ENCODE measurements at places on chromosomes 5 and 9.

DNA sequence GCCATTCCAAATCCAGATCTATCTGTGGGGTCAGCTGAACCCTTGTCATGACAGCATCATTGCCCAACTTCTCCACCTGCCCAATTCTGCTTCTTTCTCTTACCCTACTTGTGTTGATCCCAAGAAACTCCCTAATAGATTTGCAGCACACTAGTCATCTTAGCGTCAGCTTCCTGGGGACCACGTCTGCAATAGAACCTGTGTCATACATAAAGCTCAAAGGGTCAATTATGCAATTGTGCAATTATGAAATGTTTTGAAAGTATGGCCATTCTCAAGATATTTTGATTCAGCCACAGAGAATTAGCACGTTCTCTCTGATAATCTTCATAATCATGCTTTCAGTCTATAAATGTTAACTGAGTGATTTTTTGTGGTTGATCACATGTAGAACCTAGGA is 87.4 kb upstream of the PAPPA start:
- DNase-seq, result no peak

DNA sequence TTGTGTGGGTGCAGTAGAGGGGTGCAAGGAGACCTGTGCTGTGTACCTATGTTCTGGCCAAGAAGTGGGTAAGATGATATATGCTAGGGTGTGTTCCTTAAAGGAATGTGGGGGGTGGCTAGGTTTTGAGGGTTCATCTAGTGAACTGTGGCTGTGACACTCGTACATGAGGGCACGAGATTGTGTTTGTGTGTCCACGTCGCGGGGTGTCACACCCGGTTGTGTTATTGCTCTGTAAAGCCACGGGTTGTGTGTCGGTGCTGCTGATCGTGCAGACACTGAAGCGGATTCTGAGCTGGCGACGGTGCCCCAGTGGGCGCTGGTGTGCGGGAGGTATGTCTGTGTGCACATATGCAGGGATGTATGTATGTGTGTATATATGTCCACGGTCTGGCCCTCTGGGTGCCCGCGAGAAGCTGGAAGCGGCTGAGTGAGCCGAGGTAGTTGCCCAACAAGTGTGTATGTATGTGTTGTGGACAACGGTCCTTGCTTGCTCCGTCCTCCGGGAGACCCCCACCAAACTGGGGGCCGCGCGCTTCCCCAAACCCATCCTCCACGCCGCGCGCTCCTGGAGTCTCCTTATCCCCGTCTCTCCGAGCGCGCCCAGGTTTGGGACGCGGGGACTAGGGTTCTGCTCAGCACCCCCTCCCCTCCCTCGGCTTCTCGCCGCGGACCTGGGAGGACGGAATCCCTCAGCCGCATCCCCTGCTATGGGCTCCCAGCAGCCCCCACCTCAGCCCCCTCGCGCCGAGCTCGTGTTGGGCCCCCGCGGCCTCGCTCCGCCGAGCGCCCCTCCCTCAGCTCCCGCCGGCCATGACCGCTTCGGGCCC is 639 bp downstream of the PCDH1 start:
- DNase-seq, result no peak

DNA sequence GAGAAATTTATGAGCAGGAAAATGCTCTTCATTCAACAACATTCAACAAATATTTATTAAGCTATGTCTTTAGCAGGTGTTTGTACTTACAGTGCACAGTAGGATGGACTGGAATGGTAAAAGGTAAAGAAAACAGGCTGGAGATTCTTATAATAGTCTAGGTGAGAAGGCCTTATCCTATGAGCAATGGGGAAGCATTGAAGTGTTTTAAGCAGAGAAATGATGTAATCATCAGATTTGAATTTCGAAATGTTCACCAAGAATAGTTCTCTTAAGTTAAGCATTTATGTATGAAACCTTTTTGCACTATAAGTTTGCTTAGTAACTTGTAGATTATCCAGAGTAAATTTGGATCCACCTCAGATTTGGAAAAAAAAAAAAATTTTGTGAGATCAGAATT is 209.3 kb downstream of the NR3C1 start:
- peak; percentile 12 for DNase-seq

DNA sequence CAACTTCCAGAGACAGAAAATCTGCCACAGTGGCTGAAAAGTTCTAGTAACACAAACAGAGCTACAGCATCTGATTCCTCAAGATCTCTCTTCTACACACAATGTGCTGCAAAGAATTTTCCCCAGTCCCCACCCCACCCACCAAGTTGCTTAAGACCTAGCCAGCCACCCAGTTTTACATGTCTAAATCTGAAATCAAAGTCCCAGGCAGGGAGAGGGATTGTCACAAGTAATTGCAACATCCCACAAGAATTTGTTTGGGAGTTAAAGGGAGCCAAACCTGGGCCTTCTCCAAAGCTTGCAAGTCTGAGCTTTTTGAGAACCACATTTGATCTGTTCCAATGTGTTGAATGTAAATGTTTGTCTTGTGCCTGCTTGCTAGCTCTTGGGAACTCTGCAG is 15.5 kb downstream of the IGIP start:
- peak; percentile 82 for DNase-seq

DNA sequence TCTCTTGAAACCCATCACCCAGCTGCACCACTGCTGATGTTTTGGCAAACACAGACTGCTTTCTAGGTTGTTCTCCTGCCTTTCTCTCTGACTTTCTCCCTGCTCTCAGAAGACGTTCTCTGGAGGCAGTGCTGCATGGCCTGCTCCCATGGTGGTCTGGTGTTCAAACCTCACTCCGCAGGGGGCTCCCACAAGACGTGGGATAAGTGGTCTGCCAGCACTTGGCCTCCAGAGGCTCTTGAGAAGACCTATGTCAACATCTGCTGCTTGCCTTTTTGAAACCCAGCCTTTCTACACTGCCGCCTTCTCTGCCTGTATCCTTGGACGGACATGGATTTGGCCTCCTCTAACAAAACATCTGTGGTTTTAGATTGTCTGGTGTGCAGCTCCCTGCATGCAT is 16.6 kb downstream of the USP20 start:
- DNase-seq, result no peak

DNA sequence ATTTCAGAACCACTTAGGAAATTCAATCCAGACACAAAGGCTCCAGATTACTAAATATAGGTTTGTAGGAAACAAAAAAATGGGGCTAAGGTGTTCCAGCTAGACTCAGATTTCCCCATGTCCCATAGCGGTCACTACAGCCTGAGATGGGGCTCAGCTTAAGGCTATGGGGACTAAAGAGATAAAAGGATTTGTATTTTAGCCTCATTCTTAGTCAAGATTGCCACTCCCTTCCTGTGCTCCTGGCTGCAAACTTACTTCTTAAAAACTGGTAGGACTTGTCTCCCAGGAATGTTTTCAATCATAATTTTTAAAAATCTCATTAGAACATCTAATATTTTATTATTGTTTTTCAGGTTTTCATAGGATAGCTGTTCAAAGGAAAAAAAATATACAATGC is 253.8 kb upstream of the DAB2 start:
- DNase-seq, result no peak

GRCh38 chr5:115686738-115687074 is 60.9 kb upstream of the TMED7 start:
- peak; percentile 11 for DNase-seq

GRCh38 chr5:90174236-90174635 is 235.3 kb downstream of the CETN3 start:
- no peak for DNase-seq

DNA sequence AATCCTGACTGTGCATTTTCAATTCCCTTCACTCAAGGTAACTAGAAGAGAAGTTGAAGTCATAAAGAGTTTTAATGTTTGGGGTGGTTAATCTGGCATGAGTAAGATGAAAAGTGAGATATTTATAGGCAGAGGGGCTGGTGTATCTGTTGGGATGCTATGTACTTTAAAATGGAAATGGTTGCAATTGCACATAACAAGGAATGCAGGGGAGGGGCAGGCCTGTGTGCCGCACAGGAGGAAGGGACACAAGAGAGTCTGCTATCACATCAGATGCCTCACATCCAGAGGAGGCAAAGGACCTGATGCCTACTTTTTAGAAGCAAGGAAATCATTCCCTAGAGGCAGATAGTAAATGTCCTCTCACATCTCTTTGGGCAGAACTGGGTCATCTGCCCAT is 55.5 kb upstream of the OSMR start:
- no peak for DNase-seq

GRCh38 chr5:151745071-151745705 is 13.2 kb downstream of the ATOX1 start:
- peak; percentile 66 for DNase-seq

GRCh38 chr5:5560016-5560415 is 137.5 kb downstream of the ICE1 start:
- no peak for DNase-seq

- no peak for DNase-seq
Observed at GRCh38 chr5:142006363-142007236, 6.2 kb downstream of the GNPDA1 start.

DNA sequence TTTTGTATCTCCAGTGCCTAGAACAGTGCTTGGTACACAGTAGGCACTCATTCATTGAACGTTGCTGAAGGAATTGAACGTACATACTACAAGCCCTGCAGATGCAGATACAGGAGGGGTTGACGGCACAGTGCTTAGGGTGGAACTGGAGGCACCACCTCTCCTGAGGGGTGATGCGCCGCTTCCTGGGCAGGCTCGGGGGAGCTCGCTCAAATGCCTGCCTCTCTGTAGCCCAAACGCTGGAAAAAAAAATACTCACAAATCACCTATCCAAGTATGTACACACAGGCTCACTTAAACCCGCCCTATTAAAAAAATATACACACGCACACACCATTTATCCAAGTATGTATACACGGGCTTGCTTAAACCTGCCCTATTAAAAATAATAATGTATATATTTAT is 536 bp upstream of the COMMD10 start:
- DNase-seq, result peak; percentile 69

GRCh38 chr5:131965826-131966415 is 20.5 kb upstream of the MEIKIN start:
- no peak for DNase-seq

DNA sequence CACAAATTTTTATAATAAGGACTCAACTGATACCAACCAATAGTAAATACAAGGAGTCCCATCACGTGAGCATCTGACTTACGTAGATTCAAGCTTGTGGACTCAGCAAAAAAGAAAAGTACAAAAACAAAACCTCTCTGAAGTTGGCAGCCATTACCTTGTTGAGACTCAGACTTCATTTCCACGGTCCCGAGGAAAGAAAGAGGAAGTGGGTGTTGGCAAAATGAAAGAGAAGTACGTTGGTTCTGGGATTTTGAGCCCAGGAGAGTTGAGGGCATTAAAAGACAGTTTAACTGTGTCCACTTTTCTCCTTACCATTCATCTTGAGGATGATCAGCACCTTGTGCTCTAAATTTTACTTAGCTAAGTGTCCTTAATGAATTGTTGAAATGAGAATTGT is 26.7 kb downstream of the NCBP1 start:
- no peak for DNase-seq

- no peak for DNase-seq
Observed at GRCh38 chr5:175133185-175133584, 310.8 kb downstream of the DRD1 start.

- no peak for DNase-seq
Observed at GRCh38 chr9:94896512-94896911, 170.0 kb downstream of the AOPEP start.

GRCh38 chr9:133415170-133415569 is 2.6 kb downstream of the REXO4 start:
- DNase-seq, result no peak

DNA sequence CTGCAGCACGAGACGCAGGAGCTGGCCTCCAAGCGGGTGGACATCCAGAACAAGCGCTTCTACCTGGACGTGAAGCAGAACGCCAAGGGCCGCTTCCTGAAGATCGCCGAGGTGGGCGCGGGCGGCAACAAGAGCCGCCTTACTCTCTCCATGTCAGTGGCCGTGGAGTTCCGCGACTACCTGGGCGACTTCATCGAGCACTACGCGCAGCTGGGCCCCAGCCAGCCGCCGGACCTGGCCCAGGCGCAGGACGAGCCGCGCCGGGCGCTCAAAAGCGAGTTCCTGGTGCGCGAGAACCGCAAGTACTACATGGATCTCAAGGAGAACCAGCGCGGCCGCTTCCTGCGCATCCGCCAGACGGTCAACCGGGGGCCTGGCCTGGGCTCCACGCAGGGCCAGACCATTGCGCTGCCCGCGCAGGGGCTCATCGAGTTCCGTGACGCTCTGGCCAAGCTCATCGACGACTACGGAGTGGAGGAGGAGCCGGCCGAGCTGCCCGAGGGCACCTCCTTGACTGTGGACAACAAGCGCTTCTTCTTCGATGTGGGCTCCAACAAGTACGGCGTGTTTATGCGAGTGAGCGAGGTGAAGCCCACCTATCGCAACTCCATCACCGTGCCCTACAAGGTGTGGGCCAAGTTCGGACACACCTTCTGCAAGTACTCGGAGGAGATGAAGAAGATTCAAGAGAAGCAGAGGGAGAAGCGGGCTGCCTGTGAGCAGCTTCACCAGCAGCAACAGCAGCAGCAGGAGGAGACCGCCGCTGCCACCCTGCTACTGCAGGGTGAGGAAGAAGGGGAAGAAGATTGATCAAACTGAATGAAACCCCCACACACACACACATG is 654 bp downstream of the PURA start:
- peak; percentile 57 for DNase-seq

DNA sequence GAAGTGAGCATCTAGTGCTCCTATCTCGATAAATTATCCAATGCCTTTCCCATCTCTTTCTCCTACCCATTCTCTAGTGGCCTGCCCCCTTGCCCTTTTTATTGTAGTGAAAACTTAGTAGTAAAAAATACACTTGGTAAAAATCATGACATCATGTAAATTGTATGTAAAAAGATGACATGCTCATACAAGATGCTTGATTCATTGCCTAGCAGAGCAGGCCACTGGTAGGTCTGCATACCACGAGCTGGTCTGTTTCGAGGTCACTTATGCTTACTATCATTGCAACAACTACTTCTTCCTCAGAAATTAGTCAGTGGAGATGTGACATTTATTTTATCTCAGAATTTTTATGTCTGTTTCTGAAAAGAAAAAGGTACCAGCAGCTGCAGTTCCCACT is 177.3 kb downstream of the C9orf152 start:
- DNase-seq, result no peak

GRCh38 chr9:75880618-75881017 is 9.9 kb upstream of the PCSK5 start:
- no peak for DNase-seq

GRCh38 chr5:81969912-81970311 is 1.9 kb upstream of the ATG10 start:
- DNase-seq, result no peak

DNA sequence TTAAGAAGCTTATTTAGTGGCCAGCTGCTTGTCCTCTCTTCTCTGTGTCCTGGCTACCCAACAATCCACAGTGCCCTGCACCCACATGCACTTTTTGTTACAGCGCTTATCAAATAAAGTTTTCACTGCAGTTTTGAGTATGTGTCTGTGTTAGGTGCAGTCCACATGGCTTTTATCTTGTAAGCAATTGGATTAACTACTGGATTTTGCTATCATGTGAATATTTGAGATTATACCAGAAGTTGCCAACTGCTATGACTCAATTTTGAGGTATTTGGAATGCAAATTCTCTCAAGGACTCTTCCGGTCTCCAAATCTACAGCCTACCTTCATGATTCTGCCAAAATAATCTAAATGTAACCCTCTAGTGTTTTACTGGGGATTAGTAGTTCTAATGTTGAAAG is 690.2 kb downstream of the NR2F1-AS1 start:
- peak; percentile 11 for DNase-seq

Data from GM03348 (cell line).